Stimulated activated CD4-positive, alpha-beta T cell treated with anti-CD3 and anti-CD28 coated beads, TNF-alpha, amount 100 ng/mL, for 1 hour (primary cell): ENCODE measurements at places on chromosomes 3 and 15.

DNA sequence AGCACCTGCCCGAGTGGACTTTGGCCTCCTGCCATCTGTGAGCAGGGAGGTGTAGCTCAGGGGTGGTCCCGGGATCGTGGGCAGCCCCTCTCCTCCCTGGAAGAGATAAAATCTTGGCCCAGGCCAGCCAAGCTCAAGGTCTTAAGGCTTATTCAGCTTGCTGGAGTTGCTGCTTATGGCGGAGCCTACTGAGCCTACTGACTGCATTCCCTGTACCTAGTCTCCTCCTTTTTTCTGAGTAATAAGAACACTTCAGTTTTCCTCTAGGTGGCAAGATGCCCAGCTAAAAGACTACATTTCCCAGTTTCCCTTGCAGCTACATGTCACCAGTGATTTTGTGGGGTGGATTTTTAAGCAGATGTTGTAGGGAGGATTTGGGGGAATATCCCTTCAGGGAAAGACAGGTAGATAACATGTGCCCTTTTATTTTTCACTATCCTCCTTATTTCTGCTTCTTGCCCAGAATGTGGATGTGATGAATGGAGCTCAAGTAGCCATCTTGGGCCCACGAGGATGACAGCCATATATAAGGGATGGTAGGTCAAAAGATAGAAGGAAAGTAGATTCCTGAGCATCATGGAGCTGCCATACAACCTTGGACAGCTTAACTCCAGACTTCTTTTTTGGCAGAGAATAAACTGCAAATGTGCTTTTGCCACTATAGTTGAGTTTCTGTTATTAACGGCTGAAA lies 41.4 kb upstream of the INSYN1 start:
- DNase-seq: no peak

GRCh38 chr15:60421544-60421943 lies 23.8 kb upstream of the ANXA2 start:
- DNase-seq: no peak

DNA sequence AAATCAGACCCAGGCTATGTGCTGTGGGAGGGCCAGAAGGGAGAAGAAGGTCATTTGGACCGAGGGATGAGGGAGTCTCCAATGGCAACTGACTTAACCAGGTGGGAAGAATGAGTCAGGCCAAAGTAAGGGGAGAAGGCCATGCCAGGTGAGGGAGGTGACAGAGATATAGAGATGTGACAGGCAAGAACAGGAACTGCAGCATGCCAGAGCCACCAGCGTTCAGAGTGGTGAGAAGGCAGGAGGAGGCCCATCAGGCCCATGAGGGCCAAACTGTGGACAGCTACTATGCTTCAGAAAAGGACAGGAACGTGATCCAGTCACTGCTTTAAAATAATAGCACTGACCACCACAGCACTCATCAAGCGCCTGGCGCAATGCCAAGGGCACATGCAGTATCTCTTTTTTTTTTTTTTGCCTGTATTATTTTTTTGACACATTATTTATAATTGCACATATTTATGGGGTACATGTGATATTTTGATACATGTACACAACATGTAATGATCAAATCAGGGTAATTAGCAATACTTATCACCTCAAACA lies 154.3 kb upstream of the IGF1R start:
- DNase-seq: no peak

- no peak for DNase-seq
These were observed 280.6 kb downstream of the SATB1 start for GRCh38 chr3:18144571-18144970.
